ENCODE measurements at places on chromosomes 7 and 10.

GRCh38 chr10:33160151-33160550, 174.3 kb downstream of the NRP1 start:
- no peak for DNase-seq

DNA sequence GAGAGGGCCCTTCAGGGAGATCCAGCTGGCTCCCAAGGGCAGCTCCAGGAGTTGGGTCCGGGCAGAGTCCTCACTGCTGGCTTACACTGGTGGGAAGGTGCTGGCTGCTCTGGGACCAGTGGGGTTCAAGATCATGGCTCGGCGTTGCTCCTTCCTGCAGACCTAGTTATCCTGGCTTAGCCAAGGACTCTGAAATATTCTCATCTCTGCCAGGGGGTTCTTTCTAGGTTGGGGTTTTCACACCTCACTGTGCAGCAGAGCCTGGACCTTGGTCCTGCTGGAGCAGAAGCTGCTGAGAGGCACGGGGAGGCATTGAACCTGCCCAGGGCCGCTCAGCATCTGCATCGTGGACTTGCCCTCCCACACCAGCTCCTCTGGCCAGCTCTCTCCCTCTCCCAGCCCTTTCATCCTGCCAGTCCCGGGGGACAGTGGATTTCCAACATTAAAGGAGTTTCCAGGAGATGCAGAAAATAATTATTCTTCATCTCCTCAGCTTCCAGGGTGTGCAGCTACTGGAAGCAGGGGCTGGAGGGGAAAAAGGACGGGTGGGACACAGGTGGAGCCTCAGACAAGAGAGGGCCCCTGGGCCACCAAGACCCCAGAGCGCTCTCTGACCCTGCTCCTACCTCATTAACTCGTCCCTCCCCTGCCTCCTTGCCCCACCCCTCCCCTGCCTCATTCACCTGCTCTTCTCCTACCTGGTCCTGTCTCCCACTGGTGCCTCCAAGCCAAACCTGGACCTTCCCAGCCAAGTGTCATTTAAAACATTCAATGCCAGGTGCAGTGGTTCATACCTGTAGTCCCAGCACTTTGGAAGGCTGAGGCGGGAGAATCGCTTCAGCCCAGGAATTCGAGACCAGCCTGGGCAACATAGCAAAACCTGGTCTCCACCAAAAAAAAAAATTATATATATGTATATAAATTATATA, 42.5 kb downstream of the JAKMIP3 start:
- no peak for DNase-seq

DNA sequence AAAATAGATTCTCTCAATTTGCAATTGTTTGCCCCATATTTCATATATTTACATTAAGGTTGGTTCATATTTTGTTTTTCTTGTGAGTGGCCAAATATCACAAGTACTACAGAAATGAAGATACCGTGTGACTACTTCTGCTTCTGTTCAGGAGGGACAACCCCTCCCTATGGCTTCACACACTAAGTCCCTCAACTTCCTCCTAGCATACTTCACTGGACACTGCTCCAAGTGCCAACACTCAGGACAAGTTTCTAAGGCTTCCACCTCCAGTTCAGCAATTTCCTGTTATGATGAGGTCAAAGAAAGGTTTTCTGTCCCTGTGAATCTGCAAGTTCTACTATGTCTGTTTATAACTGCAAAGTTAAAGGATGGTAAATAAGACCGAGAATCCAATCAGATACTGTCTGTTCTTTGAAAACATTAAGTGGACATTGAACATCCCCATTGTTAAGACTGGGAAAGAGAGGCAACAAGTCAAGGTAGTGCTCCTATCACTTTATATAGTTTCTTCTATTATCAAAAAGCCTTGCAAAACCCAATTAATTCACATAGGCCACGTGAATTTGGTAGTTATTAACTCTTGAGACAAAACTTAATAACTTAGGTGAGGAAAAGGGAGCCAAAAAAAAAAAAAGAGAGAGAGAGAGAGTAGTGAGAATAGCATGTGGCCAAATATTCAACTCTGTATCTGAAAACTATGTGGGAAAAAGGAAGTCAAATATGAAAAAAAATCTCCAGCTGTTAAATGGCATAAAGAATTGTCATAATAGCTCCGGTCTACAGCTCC, 81.3 kb upstream of the DKK1 start:
- DNase-seq: no peak

DNA sequence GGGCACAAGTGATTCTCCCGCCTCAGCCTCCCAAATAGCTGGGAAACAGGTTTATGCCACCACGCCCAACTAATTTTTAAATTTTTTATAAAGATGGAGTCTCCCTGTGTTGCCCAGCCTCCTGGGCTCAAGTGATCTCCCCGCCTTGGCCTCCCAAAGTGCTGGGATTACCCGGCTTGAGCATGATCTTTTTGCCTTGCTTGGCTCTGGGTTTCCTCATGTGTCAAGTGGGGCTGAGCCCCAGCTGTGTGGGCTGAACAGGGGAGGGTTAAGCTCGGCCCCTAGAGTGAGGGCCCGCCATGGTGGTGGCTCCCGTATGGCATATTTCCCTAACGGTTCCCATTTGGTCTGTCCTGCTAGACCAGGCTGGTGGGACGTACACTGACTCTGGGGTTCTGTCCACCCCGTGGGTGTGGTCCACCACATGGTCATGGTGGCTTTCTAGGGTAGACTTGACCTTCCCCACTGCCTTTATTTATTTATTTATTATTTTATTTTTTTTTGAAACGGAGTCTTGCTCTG, 66.3 kb downstream of the LHPP start:
- no peak for DNase-seq

DNA sequence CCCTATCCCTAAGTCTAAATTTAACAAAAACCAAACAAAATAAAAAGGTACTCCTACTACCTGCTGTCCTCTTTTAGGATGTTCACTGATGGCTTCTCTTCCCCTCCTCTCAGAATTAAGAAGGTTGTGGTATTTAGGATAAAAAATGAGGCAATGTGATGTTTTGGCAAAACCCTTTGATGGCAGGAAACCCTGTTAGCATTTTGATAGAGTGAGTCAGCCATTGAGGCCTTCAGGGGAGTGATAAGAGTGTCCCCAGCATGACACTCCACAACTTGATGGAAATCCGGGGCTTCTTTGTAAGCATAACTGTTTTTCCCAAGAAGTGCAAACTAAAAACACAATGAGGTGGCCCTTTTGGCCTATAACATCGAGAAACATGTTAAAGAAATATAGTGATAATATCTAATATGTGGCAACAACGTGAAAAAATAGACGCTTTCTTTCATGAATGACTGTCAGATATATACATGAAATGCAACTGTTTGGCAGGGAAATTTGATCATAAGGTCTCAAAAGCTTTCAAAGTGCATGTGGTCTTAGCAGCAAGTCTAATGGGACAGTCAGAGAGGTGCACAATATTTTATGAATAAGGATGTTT, 55.0 kb downstream of the PRTFDC1 start:
- DNase-seq: no peak

GRCh38 chr7:24829787-24830186, 72.5 kb upstream of the GSDME start:
- no peak for DNase-seq

GRCh38 chr10:31902625-31903024, 26.0 kb downstream of the ARHGAP12 start:
- no peak for DNase-seq

DNA sequence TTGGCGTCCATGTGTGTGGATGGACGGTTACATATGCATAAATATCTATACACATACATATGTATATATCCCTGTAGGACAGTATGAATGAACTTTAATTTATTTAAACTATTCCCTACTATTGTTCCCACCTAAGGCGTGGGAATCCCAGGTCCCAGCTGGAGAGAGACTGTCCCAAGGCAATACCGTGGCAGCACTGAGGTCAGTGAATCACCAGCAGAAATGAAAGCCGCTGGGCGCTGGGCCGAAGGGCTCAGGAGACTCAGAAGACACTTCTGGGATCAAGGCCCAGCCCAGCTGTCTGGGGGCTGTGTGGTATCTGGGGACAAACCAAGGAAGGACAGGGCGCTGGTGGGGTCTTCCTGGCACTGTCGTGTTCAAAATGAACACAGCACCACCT, 49.6 kb upstream of the MYL10 start:
- DNase-seq: no peak

- no peak for DNase-seq
Observed at GRCh38 chr7:138554674-138555073, 94.6 kb downstream of the TRIM24 start.

DNA sequence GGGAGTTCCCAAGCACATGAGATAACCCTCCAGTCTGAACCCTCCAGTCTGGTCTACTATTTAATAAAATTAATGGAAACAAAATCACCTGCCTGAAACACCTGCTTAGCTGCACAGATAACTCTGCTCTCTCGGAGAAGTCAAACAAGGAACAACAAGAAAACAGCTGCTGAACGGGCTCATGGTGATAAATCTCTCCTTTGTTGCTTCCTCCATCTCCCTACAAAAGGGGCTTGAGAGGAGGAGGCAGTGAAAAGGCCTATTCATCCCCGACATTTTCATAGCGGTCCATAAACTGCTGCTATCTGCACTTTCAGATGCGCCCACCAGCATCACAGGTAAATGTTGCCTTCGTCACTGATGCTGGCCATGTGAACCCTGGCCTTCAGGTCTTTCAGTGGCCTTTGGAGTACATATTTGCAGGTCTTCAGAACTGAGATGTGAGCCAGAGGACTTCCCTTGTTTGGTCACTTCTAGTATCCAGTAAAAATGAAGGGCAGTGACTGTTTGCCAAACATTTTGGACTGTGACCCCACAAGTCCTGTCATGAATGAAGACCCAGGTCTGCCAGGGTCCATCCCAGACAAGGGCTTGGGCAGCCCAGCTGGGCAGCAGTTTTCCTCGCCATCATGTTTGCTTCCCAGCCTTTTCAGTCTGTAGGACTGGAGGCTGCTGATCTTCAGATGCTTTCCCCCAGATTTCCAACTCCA, 15.9 kb downstream of the FKBP6 start:
- no peak for DNase-seq

DNA sequence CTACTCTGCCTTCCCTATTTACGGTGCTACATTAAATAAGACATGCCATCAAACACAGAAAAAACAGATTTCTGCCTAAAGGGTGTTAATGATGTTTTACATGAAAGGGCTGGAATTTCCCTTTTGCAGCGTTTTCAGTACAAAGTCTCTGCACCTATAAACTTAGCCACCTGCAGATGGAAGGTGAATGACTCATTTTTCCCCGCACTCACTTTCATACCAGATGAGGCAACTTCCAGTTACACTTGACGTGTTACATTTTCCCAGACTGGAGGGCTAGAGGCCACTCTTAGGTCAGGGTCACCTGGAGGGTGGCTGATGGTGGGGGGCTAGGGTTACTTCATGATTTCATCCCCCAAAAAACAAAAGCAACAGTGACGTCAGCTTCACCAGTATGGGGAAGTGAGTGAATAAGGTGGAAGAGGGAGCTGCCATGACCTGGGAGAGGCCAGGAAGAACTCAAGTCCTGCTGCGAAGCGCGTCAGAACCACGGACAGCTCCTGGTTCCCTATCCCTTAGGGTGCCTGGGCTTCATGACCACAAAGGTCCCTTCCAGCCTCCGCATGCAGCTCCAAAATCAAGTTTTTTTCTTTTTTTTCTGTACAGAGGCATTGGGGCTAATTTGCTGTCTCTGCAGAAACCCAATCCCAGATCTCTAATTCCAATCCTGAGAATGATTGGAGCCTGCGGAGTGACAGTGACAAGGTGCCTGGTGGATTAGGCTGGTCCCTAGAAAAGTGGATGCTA, 94.0 kb downstream of the ADARB2 start:
- no peak for DNase-seq

DNA sequence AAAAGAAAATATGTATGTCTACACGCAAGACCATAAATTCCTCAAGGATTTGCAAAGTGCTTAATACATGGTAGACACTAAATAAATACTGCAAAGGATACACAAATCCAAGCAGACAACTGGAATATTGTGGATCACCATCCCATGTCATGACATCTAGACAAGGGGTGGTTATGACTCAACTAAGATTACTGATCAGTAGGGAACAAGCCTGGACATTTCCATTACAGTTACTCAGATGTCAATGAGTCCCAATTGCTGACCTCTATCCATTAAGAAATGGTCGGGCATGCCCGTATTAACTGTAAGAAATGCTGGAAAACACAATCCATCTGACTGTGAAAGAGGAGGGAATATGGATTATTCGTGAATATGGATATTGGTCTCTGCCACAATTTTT, 27.6 kb upstream of the RUFY2 start:
- no peak for DNase-seq

- no peak for DNase-seq
Observed at GRCh38 chr7:82050792-82051191, 280.9 kb upstream of the HGF start.

GRCh38 chr10:104127411-104127810, 5.4 kb downstream of the SFR1 start:
- DNase-seq: no peak

GRCh38 chr7:132872034-132872433, 209.9 kb downstream of the CHCHD3 start:
- no peak for DNase-seq

DNA sequence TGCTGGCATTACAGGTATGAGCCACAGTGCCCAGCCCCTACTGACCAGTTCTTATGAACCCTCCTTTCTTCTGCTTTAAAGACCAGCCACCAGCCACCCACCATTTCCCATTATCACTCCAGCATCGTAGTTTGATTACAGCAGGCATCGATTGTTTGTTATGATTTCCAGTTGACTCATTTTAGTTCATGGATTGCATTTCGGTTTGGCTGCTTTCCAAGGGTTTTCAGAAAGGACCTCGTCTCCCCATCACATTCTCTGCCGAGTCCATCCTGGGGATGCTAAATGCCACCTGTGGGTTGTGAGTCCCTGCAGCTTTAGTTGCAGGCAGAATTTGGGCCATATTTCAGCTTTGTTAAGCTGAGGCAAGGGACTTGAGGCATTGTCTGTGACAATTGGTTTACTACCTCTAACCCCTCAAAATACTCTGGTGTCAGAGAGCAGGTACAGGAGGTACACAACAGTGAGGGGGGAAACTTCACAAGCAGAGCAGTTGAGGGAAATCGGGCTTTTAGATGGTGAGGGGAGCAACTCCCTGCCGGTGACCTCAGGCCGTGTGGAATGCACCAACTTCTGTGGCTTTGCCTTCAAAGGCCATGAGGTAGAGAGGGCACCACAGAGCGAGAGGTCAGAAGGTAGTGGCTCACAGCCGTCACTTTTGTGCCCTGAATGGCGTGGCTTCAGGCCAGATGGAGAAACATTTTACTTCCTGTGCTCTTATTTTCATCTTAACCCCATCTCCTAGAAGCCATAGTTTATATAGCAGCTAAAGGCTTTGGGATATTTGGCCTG, 203.8 kb downstream of the CCDC3 start:
- DNase-seq: no peak

DNA sequence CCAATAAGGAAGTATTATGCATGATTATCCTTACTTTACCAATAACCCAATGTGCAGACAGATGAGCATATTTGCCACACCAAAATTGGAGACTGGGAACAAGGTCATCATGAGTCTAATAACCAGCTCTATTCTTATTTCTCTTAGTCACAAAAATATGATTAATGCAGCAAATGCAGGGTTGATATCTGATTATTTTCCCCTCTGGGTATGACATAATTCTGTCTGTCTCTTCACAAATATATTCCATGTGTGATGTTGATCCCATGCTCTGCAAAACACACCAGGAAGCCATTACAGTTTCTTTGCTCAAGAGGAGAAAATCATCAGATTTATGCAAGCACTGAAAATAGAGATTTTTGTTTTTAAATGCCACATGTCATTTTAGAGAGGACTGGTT, 196.5 kb upstream of the DGKB start:
- no peak for DNase-seq

GRCh38 chr10:35640951-35641675, 983 bp downstream of the FZD8 start:
- DNase-seq: no peak

- DNase-seq: no peak
Observed at GRCh38 chr10:29698773-29699490, 64.2 kb upstream of the SVIL start.
